Activated naive CD4-positive, alpha-beta T cell treated with anti-CD3 and anti-CD28 coated beads, Interleukin-2, amount 10 ng/mL, durations not matched to agents 7 days and 5 days (primary cell): ENCODE measurements at places on chromosomes 2 and 18.
A peak's percentile ranks its signal among the peaks of the same experiment; 100 is the strongest.

- no peak for DNase-seq
Measured at GRCh38 chr2:33588232-33588631, 10.9 kb downstream of the FAM98A start.

DNA sequence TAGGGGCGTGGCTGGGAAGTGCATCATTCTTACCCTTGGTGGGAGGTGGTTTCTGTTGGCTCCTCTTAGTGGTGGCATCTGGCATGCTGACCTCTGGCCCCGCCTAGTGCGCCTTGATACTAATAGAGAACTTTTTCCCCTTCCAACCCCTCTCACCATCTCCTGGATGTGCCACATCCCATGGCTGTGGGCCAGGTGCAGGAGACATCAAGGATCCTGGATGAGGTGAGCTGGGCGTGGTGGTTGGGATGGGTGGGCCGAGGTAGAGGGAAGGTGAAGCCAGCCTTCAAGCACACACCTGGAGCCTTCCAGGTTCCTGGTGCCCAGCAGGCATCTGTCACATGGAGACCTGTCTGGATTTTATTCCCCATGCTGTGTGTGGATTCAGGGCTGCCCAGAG, 149.2 kb downstream of the DYSF start:
- DNase-seq, result no peak

- DNase-seq, result no peak
Measured at GRCh38 chr2:168343586-168343985, 96.2 kb upstream of the STK39 start.

- DNase-seq, result peak; percentile 64
Measured at GRCh38 chr2:237427769-237428506, 14.0 kb upstream of the COL6A3 start.

GRCh38 chr2:237039301-237040031, 46.2 kb upstream of the COPS8 start:
- no peak for DNase-seq
